ENCODE measurements at places on chromosomes 2 and 18.

- DNase-seq = no peak
Measured at GRCh38 chr2:77459840-77460239, 62.3 kb downstream of the LRRTM4 start.

DNA sequence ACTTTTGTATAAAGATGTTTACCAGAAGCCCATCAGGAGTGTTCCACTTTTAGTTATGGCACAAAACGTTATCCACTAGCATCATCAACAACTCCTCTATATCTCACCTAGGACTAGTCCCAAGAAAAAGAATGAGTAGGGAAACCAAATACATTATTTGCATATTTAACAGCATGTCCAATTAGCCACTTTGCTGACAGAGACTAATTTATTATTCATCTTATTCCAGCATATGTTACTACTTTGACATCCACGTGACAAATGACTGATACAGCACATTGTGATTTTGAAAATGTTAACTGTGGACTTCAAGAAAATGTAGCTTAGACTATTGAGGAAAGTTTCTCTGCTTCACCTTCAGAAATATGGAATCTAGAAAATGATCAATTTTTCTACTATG lies 694.0 kb downstream of the NRXN1 start:
- no peak for DNase-seq

- DNase-seq = no peak
Measured at GRCh38 chr2:146323564-146323963, 1521.3 kb upstream of the ACVR2A start.

DNA sequence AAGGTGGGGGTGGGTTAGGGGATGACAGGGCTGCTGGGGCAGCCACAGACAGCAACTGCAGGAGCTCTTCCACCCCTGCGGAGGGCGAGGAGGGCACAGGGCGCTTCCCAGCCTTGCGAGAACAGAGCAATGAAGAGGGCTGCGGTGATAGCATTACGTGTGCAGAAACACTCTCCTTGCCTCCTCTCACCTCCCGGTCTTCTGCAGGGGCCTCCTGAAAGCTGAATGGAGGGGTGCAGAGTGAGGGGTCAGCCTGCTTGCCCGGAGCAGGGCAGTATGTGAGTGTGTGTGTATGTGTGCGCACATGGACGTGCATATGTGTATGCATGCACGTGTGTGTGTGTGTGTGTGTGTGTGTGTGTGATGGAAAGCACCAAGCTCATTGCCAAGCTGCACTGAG lies 29.5 kb upstream of the IL1R2 start:
- DNase-seq = no peak

- DNase-seq = no peak
Measured at GRCh38 chr2:168052773-168053172, 194.6 kb downstream of the STK39 start.

DNA sequence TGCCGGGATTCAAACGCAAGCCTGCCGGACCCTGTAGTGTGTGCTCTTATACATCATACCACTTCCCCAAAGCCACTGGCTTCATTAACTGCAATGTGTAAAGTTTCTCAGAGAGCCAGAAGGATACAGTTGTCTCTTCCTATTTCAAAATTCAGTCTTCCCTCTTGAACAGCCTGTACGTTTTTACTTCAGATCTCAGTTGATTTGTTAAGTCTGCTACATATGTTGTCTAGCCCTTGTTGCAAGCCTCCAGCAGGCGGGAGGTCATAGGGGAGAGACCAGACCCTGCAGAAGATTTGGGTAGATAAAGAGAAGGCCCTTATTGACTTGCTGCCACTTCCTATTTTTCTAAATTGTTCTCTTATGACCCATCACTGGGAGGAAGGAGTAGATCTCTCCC lies 56.2 kb downstream of the ARHGEF33 start:
- DNase-seq = no peak

- DNase-seq = no peak
Measured at GRCh38 chr18:48201337-48202005, 207.7 kb downstream of the ZBTB7C start.

DNA sequence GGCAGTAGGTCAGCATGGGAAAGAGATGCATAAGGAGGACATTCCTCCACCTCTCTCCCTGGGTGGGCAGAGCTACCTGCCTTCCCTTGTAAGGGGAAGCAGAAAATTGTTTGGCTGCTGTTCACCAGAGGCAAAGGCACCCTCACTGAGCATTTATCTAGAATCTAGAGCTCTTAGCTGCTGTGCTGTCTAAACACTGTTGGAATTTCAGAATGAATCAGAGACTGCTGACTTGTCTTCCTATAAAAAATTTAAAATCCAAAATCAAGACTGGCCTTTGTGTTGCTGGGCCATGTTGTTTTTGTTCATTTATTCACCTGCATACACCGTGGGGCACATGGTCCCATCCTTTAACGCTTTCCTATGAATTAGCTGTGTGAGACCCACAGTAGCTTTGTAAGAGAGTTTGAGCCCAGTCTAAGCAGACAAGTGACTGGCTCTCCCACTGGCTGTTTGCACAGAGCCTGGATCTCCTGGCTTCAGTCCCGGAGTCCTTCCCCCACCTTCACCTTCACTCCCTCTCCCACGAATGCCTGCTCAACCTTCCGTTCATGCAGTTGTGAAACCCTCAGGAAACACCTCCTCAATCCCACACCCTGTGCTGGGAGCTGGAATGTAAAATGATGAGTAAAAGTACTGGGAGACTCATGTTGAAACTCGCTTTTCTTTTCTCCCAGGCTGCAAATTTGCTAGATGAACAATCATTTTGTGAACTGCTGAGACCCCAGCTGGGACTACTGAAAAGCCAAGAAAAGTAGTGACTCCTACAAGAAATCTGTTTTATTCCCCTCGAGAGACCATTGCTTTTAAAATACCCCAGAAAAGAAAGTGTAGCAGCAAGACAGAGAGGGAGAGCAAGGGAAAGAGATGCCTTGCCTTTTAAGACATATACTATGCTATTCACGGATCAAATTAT lies 76.2 kb downstream of the FAM168B start:
- no peak for DNase-seq

GRCh38 chr2:158966312-158966711 lies 2.1 kb upstream of the TANC1 start:
- no peak for DNase-seq

GRCh38 chr18:50726960-50727589 lies 92.7 kb downstream of the MRO start:
- no peak for DNase-seq

- no peak for DNase-seq
Measured at GRCh38 chr2:121007490-121007853, 271.8 kb downstream of the GLI2 start.

DNA sequence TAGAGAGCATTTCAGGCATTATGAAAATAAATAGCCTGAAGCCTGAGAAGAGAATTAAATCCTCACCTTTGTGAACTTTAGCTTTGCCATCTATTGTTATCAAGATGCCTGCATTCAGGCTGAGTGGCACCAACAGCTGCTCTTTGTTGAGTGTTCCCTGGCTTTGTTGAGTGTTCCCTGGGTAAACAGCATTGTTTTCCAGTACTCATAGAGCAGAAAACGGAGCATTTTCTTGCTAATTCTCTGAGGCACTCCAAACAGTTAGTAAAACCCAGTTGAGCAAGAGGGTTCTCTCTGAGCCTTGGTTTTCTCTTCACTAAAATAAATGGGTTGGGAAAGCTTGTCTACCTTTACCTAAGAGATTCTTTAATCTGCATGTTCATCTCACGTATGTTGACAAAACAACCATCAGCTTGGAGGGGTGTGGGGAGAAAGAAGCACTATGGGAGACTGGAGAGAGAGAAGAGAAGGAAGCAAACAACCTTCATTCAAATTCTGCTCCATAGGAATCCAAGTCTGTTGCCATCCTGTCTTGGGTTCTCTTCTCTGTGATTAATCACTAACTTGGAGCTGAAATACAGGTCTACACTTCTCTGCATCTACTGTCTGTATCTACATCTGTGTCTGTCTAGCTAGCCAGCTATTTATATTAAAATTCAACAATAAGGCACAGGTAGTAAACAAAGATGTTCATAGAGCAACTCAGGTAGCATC lies 567.0 kb upstream of the SOX11 start:
- no peak for DNase-seq

GRCh38 chr2:204060841-204061240 lies 124.3 kb downstream of the ICOS start:
- DNase-seq = no peak

- DNase-seq = no peak
Measured at GRCh38 chr2:73759904-73760303, 20.0 kb downstream of the DUSP11 start.

DNA sequence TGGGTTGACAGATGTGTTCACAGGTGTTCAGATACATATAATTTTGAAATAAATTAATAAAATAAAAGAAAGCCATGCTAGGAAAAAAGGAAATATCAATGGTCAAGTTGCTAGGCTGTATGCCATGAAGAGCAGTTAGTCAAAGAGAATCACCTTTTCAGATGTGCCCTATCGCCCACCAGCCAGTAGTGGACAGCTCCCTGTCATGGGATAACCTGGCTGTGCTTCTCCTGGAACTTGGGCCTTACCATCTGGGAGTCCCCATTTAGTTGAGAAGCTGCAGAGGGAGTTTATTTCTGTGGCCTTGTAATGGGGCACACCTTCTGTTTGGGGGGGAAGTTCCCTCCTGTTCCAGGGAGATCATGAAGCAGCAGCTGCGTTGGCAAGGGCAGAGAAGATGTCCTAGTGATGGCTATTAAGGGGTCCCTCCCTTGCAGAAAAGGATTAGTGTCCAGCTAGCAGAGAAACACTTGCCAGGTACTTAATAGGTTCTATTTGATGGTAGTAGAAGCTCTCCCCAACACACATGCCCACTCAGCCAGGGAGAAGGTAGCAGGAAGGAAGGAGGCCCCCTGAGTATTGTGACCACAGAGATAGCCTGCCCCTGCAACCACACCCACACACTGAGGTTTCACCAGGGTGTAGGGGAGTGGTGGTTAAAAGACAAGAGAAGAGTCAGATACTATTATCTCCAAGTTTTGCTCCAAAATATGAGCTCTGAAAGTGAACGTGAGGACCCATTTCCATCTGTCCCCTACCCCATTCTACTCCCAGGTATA lies 117.7 kb downstream of the B3GNT2 start:
- DNase-seq = no peak

GRCh38 chr18:9968081-9968848 lies 54.4 kb downstream of the VAPA start:
- DNase-seq = peak; percentile 26

- peak; percentile 28 for DNase-seq
Measured at GRCh38 chr18:46916551-46917107, 678 bp downstream of the PIAS2 start.

- no peak for DNase-seq
Measured at GRCh38 chr2:241344925-241345651, 11.0 kb upstream of the FARP2 start.

DNA sequence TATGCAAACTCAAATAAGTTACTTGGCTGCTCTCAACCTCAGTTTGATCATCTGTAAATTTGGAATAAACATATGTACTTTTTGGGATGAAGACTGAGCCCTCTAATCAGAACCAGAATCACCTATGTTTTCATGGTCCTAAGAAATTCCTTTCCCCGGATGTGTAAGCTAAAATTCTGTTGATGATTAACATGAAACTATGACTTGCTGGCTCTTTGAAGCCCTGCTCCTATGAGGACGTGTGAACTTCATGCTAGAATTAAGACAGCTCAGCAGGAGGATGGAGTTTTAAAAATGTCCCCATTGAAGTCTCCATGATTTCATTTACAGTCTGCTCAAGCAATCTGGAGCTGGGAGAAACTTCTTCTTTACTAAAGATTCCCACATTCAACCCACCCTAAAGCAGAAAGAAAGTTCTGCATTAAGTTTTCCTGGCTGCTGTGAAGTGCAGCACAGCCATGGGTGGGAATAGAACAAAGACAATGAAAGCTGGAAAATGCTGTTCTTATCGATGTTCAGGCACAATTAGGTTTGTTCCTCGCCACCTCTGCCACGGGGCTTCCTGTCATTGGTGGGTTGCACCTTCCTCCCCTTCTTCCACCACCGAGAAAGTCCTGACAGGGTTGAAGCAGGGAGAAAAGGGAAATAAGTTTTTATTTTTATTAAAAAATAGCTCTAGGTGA lies 50.9 kb downstream of the ADCYAP1 start:
- DNase-seq = no peak

DNA sequence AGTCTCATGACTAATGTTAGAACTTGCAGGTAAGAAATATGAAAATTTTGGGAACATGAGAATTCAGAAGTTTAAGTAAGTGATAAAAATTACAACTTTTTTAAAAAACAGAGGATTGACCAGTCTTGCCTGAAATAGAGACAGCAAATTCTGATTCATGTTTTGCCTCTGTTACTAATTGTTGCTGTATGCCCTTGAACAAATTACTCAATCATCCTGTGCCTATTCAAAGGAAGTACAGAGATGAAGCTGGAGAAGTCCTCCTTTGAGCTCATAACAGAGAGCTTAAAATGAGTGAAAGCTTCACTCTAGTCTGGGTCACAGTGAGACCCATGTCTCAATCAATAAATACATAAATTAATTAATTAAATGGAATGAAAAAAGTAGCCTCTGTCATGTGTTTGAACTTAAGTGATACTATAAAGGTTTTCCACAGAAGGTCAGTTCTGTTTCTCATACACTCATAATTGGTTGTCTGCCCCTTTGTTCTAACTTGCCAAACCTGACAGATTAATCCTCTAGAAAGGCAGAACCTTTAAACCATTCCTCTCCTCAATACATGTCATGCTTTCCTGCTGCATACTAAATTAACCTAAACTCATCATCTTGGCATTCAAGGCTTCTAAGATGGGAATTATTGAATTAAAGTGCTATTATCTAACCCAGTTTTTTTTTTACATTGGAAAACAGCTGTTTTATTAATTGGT lies 374.6 kb upstream of the LRATD1 start:
- DNase-seq = no peak

DNA sequence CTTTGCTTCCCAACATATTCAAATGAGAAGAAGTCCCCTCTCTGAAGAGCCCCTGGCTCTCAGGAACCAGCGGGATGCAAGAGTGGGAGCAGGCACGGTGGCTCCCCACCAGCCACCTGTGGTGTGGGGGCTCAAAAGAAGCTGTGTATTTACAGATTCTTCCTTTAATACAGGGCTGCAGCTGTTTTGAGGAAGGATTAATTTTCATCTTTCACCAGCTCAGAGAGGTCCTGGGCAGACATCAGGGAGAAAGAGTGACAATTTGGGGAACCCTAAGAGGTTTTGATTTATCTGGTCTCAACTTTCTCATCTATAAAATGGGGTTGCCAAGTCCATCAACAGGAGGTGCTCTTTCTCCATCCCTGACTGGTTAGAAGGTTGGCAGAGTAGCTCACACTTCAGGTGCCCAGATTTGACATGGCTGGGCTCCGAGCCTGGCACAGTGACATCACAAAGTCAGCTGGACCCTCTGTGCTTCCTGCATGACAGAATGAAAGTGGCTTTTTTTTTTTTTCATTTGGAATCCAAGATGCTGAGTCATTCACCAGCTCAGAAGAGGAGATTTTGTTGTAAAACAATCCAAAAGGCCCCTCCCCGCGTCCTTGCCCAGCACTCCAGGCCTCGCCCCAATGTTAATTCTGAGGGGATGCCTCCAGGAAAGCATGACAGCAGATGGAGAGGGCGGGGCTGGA lies 15.5 kb upstream of the SIX2 start:
- peak; percentile 54 for DNase-seq

DNA sequence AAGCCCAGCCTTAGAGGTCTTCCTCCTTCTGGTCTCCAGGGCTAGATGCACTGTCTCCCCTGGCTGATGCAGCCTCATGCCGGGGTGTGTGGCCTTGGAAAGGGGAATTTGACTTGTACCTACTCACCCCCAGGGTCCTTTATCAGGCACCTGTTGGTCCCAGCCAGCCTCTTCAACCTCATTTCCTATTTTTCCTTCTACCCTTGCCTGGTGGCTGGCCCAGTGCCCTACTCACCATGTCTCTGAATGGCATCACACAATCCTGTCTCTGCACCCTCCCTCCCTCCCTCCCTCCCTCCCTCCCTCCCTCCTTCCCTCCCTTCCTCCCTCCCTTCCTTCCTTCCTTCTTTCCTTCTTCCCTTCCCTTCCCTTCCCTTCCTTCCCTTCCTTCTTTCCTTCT lies 17.1 kb upstream of the ST3GAL5 start:
- no peak for DNase-seq

GRCh38 chr18:40355726-40356125 lies 1599.3 kb upstream of the PIK3C3 start:
- no peak for DNase-seq
